ENCODE measurements at places on chromosomes 3 and 15.

GRCh38 chr15:91783008-91783407 lies 70.5 kb upstream of the SLCO3A1 start:
- no peak for DNase-seq

DNA sequence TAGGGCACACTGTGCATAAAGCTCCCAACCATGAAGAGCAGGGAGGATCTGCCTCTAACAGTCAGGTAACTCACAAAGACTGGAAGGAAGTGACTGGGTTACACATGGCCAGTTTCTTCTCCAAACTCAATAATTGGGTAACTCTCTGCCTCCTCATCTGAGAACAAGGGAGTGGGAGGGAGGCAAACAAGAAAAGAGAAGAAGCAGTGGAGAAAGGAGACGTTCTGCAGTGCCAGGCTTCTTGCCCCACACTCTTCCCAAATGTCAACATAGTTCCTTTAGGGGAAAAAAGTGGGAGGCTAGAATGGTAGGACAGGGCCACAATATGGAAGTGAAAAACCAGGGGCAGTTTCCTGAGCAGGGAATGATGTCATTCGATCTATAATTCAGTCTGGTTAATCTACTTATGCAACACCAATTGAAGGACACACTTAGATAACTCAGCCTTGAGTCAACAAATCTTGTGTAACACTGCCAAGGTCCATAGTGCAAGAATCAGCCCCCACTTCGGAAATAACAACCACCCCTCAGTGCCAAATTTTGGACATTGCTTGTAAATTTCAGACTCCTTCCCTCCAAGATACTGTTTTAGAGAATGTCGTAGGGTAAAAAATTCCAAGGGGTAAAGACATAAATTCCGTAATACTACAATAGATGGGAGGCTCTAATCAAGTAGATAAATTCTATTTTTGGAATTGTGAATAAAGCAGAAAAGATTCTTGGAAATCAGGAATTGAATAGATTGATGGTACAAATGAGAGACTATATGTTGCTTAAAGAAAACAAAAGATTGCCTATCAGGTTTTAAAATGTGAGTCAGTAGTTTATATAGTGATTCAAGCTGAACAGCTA lies 143.0 kb downstream of the LPP start:
- DNase-seq = no peak

DNA sequence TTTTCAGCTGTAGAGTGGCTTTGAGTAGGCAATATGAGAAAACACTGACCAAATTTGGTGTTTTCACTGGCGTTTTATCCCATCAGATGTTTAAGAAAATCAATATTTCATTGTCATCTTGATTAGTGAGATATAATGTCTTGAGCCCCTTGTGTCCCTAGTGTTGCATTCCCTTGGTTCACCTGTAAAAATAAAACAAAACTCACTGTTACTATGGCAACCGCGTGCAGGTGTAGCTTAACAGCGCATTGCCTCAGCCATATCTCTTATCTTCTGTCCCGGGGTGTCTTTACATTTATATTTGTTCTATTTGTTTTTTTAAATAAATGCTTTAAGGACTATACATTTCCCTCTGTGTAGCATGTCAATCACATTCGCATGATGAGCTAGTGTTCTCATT lies 551.6 kb downstream of the ZIC1 start:
- DNase-seq = no peak

GRCh38 chr15:89075101-89075640 lies 13.1 kb upstream of the ABHD2 start:
- DNase-seq = no peak

DNA sequence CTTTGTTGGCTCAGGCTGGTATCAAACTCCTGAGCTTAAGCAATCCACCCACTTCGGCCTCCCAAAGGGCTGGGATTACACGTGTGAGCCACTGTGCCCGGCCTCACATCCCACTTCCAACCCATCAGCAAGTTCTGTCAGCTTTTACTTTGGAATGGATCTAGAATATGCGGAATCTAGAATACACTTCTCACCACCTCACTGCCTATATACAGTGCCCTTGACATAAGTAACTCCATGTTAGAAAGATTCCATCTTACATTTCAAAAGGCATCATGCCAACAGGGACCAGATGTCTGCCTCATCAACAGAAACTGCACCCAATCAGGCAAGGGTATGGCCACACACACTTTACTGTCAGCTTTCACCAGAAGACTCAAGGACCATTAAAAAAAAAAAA lies 9.9 kb upstream of the RBSN start:
- no peak for DNase-seq

GRCh38 chr3:53079791-53080555 lies 34.1 kb upstream of the SFMBT1 start:
- no peak for DNase-seq

GRCh38 chr15:67735896-67736295 lies 89.4 kb upstream of the SKOR1 start:
- no peak for DNase-seq

DNA sequence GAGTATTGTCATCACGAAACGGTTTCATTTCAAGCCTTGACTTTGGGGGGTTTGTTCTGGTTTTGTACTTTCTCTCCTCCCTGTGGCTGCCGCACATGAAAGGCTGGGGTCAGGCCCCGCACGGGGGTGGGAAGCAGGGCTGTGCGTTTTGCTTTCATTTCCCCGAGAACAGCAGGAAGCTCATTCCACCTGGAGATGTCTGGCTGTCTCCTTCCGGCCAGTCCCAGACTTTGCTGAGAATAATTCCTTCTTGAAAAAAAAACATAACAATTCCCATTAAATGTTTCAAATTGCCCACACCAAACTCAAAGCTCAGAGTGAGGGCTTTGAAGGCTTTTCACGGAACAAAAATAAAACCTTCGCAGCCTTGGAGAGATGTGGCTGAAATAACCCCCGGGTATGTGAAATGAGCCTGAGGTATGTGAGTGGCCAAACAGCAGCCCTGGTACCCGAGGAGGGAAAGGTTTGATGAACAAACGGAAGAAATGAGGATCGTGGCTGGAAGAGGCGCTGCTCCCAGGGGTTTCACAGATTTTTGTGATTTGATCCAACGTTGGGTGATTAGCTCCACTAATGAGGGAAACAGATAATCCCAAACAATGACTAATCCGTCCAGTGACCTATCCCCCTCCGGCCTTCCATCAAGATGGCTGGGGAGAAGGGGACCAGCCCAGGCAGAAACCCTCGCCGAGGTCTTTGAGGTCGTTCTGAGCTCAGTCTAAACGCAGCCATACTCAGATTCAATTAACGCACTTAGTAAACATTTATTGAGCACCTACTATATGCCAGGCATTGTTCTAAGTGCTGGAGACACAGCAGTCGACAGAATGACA lies 126.9 kb upstream of the MEF2A start:
- DNase-seq = no peak

DNA sequence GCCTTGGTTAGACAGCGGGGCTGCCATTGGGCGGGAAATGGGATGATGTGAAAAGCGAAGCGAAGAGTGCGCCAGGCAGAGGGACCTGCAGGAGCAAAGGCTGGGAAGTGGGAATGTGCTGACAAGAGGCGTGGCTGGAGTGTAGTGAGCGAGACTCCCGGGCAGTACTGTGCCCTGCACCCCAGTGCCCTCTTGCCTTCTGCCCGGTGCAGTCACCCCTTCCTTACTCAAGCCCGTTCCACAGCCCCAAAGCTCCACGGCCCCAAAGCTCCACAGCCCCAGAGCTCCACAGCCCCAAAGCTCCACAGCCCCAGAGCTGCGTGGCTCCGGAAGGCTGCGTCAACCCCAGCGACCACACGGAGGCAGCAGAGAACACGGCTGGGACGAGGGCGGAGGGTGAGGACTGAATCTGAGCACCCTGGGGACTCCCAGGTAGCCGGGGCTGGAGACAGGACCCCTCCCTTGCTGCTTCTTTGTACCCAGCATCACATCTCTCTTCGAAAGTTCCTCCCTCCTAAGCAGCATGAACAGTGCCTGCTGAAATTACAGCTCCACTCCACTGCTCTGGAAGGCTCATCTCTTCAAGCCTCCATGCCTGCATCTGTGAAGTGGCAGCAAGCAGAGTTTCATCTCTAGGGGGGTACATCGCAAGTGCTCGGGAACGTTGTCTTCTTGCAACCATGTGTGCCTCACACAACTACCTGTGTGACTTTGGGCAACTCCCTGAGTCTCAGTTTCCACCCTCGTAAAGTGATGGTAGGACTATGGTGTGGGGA lies 108.9 kb downstream of the FBLN2 start:
- DNase-seq = peak; percentile 21

DNA sequence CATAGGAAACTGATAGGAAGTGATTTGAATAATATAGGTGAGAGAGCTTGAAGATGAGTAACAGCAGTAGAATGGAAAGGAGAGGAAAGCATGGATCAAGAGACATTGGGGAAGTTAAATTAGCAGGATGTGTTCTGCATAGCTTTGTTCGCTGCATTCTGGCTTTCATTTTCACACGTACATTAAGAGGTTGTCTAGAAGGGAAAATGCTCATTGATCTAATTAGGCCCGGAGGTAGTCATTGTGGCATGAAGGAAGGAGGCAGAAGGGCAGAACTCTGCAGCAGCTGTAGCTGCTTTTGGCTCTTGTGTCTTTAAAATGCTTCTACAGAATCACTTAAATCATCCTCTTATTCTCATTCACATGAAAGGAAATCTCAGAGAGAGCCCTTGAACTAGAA lies 40.3 kb downstream of the KCNAB1 start:
- peak; percentile 23 for DNase-seq

DNA sequence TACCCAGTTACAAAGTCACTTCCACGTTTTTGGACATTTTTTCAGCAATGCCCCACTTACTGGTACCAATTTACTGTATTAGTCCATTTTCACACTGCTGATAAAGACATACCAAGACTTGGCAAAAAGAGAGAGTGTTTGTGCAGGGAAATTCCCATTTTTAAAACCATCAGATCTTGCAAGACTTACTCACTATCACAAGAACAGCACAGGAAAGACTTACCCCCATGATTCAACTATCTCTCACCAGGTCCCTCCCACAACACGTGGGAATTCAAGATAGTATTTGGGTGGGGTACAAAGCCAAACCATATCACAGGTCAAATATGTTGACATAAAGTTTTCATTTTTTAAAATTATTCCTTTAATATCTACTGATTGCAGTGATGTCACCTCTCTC lies 16.2 kb upstream of the ABI3BP start:
- no peak for DNase-seq

DNA sequence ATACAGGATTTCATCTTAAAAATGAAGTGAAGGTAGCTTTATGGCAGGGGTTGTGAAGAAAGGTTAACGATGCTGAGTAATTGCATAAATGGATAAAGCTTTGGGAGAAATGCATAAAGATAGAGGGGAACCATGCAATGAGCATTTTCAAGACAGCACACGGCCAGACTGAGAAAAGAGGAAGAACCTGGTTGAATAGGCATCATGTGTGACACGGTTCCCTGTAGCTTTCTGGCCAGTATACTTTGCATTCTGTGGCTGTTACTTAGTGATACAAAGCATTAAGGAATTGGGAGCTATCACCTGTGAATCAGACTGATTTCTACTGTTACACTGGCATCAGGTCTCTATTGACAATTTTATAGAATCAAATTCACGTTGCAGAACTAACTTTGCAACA lies 33.3 kb downstream of the NR2C2 start:
- DNase-seq = no peak

All from NCI-H2081 (cell line).